Left lobe of liver (tissue), 2 donors: ENCODE measurements at places on chromosomes 7 and 10.
A peak's percentile ranks its signal among the peaks of the same experiment; 100 is the strongest.

- DNase-seq: no peak
These were observed 247.3 kb downstream of the SEMA3A start for GRCh38 chr7:83947260-83947659.

DNA sequence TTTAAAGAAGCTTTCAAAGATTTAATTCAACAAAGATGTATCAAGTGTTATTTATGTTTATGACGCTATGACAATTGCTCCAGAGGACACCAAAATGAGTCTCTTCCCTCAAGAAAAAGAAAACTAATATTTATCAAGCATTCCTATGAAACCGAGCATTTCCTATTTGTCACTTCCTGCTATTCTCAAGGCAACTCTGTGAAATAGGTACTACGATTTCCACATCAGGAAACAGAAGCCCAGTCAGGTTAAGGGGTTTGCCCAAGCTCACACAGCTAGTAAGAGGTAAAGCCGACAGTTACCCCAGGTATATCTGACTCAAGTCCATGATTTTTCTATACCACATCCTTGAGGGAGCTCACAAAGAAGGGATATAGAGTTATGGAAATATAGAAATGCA, 85.9 kb downstream of the TRIL start:
- no peak for DNase-seq

GRCh38 chr7:104979167-104979841, 34.7 kb upstream of the KMT2E start:
- no peak for DNase-seq

GRCh38 chr7:18831419-18831818, 286.0 kb downstream of the TWIST1 start:
- DNase-seq: no peak

DNA sequence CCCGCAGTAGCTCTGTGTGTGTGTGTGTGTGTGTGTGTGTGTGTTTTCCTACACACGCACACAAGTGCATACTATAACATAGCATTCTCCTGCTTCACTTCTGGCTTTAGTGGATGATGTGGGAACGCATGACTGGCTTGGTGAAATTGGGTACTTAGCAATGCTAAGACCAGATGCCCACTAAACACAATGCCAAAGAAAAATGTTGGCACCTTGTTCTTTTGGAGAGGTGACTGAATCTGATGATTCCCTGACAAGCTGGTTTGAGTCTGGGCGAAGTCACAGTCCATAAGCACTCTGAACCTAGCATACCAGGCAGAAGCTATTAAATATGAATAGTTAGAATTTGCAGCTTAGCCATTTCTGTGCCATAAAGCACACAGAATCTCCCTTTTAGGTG, 68.0 kb upstream of the CDCA7L start:
- DNase-seq: no peak

GRCh38 chr10:96896884-96897589, 64.9 kb downstream of the LCOR start:
- DNase-seq: no peak

GRCh38 chr10:117217196-117217761, 20.0 kb downstream of the KCNK18 start:
- no peak for DNase-seq

GRCh38 chr7:41711283-41712064, 8.6 kb upstream of the INHBA start:
- peak; percentile 69 for DNase-seq

DNA sequence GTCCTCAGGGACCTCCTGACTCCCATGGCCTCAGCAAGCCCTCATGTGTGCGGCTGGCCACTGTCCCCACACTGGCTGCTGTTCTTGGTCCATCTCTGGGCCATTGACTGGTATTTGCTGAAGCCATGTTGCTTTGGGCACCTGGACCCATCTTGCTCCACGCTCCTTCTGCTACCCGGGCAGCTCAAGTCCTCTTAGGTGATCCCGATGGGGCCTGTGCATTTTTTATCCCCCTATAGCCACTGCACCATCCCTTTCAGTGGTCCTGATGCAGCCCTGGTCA, 16.7 kb downstream of the RAMP3 start:
- DNase-seq: no peak

- DNase-seq: no peak
These were observed 10.7 kb downstream of the DNA2 start for GRCh38 chr10:68461032-68461431.

DNA sequence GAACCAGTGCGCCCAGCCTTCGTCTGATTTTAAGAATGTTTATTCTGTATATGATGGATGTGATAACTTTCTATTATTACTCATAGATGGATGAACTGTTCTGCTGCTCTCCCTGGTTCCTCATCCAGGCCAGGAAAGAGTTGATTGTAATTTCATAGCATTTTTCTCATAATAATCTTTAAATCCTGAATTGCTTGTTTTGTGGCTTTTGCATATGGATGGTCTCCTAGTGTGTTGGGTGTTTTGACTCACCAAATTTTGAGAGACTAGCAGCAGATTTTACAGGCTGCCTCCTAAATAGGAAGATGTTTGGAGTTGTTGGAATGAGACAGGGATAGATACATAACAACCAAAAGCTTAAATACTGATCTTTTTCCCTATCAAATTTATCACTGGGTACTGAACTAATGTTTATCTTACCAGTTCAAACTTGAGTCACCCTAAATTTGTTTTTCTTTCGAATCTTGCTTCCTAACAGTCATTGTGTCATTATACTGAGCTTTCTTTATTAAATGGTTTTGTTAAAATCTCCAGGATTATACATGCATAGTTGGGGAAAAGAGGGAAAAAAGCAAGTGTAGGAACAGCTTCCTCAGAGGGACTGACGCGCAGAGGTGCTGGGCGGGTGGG, 106.0 kb upstream of the GATA3 start:
- no peak for DNase-seq

DNA sequence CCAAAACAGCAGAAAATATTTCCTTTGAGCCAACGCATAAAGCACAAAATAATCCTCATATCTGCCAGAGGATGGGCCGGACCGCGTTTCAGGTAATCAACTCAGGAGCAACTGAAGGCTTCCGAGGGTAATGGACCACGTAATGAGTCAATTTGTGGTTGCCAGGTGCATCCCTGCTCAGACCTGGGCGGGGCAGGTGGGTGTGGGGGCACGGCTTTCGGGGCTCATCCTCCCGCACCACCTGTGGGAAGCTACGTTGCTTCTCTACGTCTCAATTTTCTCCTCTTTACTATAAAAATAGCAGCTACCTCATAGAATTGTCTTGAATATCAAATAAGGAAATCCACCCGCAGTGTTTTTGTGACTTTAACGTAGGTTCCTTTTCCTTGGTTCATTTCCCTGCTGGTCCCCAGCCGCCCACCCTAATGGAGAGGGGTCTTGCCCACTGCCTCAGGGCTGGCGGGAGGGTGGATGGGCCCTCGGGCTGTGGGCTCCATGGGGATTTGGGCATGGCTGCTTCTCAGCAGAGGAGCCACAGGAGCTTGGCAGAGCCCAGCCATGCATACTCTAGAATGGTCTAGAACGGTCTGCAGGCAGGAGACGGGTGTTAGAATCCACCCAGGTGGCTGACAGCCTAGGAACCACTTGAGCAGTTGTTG, 324.7 kb downstream of the ADARB2 start:
- peak; percentile 27 for DNase-seq

DNA sequence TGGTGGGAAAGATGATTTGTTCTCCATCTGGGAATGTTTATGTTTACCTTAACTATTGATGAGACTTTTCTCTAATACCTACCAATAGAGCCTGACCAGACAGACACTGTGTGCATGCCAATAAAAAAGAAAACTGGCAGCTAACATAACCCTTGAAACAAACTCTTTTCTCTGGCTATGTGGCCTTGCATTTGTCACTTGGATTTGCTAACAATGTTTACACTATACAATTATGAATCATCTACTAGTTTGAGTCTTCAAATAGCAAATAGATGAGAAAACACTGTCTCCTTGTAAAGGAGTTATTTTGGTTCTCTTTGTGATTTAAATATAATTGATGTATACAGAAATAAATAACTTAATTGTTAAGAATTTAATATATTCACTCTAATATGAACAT, 273.1 kb downstream of the SEMA3D start:
- no peak for DNase-seq

DNA sequence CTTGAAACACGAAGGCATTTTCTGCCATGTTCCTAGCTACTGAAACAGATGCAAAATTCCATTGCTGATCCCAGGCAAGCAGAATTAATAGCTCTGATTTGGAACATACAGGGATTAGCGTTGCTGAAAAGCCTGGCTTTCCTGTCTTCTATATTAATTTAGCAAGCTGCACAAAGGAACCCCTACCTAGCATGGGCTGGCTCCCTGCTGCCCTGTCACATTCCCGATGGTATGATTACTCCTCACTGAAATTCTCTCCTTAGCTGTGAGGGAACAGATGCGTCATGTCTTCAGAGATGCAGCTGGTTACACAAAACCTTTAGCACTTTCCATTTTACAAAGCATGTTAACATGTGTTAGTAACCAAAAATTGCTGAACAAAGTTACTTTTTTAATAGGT, 878.9 kb downstream of the TYW1 start:
- no peak for DNase-seq

DNA sequence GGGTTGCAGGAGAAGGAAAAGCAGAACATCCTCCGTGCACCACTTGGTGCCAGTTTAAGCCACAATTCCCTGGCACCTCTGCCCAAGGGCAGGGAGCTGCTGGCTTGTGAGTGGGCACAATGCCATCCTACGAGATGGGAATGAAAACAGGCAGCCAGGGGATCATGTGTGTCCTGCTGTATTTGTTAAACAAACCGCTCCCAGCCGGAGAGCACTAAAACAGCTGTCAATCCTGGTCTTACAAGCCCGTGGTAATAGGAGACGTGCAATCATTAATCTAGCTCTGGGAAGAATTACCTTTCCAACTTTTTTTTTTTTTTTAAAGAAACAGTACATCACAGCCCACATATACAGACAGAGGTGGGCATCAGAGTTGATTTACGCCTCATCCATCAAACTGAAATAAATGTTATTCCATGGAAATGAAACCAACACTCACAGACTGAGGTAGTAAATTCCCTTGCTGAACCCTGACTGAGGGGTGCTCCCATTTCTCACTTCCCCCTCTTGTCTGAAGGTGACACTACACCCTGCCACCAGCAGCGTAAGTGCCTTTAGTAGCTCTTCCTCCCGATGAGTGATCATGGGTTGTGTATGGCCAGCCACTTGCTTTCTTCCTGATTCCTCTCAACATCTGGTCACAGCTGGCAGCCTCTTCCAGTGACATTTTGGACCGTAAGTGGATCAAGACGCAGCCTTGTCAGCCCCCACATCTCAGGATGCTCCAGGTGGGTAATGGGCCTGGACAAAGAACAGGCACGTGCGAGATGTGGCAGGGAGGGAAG, 143.8 kb downstream of the TEX36 start:
- no peak for DNase-seq

DNA sequence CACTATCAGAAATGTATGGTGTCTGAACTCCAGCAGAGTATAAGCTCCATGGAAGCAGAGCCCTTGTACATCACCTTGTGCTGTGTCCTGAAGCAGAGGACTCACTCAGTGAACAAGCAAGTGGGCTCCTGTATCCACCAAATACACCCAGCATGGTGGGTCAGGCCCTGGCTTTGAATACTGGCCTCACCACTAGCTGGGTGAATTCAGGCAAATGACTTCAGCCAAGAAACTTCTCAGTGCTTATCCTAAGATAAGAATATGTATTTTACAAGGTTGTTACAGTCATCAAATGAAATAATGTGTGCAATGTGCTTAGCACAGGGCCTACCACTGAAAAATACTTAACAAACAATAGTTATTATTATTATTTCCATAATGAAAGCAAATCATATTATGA, 62.6 kb downstream of the CALD1 start:
- no peak for DNase-seq

GRCh38 chr7:15178065-15178464, 275.5 kb upstream of the DGKB start:
- no peak for DNase-seq

GRCh38 chr10:34505338-34505737, 309.8 kb downstream of the PARD3 start:
- no peak for DNase-seq

DNA sequence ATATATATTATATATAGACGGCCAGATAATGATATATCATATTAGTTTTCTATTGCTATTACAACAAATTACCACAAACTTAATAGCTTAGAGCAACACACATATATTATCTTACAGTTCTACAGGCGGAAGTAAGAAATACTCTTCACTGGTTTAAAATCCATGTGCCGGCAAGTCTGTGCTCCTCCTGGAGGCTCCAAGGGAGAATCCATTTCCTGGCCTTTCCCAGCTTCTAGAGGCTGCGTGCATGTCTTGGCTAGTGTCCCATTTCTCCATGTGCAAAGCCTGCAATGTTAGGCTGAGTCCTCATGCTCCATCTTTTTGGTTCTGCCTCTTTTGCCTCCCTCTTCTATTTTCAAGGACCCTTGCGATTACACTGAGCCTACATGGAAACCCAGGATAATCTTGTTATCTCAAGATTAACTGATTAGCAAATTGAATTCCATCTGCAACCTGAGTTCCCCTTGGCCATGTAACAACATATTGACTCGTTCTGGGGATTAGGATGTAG, 23.9 kb upstream of the PNLIPRP3 start:
- DNase-seq: no peak

DNA sequence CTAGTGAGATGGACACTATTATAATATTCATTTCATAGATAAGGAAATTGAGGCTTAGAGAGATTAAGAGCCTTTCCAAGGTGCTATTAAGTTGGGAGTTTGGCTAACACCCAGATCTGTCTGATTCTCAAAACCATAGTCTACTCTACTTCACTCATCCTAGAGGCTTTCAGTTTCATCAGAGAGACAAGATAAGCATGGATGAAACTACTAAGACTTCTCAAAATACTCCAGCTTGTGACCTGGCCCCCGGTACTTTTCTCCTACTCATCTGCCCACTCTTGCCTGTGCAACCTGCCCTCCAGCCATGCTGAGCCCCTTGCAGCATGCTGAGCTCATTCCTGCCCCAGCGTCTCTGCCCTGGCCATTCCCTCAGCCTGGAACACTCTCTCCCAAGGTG, 12.2 kb upstream of the SLC35B4 start:
- no peak for DNase-seq

DNA sequence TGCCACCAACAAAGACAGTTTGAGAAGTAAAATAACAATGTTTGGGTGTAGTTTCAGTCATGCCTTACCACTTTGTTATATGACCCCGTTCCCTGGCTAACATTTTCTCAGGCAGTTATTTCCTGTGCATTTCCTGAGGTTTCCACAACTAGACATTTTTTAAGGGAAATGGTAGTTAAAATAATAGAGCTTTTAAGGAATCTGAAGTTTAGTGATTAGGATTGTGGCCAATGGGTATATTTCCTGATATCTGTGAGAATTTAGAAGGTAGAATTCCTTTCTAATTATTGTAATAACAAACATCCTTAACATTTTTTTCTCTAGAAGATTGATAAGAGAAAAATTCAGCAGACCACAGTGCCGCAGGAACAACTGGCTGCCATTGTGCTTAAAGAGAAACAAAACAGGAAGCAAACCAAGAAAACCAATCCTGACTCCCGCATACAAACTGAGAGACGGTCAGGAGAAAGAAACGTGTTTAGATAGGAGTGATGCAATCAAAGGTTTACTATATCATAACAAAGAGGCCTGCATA, 193.6 kb downstream of the MBL2 start:
- DNase-seq: no peak

GRCh38 chr7:145729691-145730090, 386.9 kb upstream of the CNTNAP2 start:
- DNase-seq: no peak
